Stimulated activated CD4-positive, alpha-beta T cell treated with anti-CD3 and anti-CD28 coated beads, Interleukin-1b, Interleukin-23, amount 100 ng/mL, for 24 hours (primary cell): ENCODE measurements at places on chromosomes 3 and 15.

GRCh38 chr3:77489216-77489615, 449.3 kb downstream of the ROBO2 start:
- no peak for DNase-seq

- no peak for DNase-seq
Measured at GRCh38 chr15:80418892-80419537, 14.8 kb downstream of the ARNT2 start.

DNA sequence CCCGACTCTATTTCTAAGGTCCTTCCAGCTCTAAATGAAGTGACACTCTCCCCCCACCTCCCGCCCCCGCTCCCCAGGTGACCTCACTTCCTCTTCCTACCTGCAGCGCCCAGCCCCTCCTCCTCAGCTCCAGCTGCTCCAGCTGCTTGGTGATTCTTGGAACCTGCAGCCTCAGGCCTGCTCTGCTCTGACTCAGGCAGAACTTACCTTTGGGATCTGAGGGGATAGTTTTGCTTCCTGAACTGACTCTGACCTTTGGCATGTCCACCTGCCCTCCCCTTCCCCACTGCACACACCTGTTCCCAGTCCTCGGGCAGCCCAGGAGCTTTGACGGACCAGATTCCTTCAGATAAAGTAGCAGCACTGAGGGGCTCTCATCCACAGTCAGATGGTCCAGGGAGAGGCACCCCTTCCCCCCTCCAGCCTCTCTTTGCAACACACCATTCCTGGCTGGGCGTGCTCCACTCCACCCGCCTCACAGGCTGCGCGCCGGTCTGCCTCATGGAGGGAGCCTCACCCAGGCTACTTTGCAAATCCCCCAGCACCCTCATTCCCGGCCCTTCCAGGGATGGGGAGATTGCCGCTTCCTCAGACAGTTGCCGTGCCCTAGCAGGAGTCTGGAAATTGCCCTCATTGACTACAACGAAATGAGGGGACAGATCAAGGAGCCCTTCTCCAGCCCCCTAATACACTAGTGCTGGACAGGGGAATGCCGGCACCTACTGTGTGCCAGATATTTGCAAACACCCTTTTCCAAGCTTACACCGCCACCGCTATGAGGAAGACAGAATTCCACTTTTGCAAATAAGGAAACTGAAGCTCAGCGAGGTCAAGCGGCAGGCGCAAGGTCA, 692 bp upstream of the C15orf39 start:
- peak; percentile 36 for DNase-seq

DNA sequence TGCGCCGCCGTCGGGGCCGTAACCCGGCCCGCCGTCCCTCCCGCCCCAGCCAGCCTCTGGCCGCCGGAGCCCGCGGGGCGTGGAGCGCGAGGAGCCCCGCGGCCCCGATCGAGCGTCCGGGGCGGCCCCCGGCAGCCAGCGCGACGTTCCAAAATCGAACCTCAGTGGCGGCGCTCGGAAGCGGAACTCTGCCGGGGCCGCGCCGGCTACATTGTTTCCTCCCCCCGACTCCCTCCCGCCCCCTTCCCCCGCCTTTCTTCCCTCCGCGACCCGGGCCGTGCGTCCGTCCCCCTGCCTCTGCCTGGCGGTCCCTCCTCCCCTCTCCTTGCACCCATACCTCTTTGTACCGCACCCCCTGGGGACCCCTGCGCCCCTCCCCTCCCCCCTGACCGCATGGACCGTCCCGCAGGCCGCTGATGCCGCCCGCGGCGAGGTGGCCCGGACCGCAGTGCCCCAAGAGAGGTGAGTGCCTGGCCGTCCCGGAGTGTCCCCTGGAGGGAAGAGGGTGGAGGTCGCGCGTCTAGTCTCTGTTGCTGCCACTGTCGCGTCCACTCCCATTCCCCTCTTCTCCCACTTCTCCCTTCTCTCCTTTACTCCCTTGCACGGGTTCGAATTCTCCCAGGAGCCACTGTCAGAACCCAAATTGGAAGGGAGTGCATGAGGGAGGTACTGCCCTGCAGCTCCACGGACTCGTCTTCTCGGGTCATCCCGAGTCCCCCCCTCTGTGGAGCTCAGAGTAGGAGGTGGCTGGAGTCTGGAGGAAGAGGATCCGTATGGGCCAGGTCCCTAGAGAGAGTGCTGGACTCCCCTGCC, 585 bp downstream of the CSK start:
- DNase-seq, result no peak

DNA sequence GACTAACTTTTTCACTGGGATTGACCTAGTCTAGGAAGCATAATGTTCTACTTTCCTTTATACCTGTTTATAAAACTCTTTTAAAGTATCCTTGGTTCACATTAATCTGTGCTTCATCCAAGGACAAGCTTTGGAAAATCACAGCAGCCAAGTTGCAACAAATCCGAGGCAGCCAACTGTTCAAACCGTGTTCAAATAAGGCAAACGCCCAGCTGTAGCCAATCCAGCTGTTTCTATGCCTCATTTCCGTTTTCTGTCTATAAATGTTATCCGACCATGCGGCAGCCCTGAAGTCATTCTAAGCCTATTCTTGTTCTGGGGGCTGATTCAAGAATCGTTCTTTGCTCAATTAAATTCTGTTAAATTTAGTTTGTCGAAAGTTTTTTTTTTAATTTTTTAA, 78.3 kb downstream of the FMN1 start:
- no peak for DNase-seq

GRCh38 chr3:83581546-83581945, 1377.2 kb upstream of the CADM2 start:
- no peak for DNase-seq

DNA sequence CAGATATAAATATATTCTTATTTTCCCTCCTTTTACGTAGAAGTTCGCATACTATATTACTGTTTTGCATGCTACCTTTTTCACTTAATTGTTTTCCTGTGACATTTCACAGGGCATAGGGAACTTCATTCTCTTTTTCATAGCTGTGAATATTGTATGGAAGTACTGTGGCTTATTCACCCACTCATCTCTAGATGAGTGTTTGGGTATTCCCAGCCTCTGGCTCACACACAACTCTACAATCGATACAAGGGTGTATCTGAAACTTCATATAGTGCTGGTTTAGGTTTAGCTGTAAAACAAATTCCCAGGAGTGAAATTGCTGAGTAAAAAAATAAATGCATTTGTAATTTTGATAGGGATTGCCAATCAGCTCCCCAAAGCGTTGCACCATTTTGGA, 55.3 kb upstream of the MAGI1 start:
- DNase-seq, result no peak

DNA sequence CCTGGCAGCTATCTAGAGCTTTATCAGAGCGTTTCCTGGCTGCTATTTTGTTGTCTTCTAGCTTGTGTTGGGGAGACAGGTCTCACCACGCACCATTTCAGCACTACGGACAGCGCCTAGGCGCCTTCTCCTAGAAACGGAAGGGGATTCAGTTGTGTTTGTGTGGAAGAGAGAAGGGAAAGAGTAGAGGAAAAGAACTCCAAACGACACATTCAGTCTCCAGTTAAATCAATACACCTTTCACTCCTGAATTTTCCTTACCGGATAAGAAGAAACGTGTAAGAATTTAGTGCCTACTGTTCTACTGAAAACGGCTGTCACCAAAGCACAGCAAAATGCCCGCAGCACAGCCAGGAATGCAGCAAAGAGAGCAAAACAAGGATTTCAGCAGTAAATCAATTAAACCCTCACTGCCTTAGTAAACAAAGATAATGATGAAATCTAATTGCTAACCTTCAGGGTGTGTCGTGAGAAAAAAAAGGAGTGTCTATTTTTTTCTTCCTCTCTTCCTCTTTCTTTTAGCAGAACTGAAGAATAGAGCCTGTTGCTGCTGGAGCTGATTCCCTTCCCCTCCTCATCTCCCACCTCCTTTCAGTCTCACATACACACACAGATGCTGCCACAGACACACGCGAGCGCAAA, 412 bp upstream of the CTXN2 start:
- DNase-seq, result peak; percentile 3
